ENCODE measurements at places on chromosomes 2 and 18.
A peak's percentile ranks its signal among the peaks of the same experiment; 100 is the strongest.

GRCh38 chr2:25651066-25651465, 22.3 kb downstream of the DTNB start:
- DNase-seq: no peak

- no peak for DNase-seq
Measured at GRCh38 chr2:33215983-33216382, 260.5 kb upstream of the RASGRP3 start.

GRCh38 chr18:78722929-78723710, 256.5 kb upstream of the SALL3 start:
- DNase-seq: no peak

- no peak for DNase-seq
Measured at GRCh38 chr2:219469186-219469724, 29.4 kb upstream of the GMPPA start.

DNA sequence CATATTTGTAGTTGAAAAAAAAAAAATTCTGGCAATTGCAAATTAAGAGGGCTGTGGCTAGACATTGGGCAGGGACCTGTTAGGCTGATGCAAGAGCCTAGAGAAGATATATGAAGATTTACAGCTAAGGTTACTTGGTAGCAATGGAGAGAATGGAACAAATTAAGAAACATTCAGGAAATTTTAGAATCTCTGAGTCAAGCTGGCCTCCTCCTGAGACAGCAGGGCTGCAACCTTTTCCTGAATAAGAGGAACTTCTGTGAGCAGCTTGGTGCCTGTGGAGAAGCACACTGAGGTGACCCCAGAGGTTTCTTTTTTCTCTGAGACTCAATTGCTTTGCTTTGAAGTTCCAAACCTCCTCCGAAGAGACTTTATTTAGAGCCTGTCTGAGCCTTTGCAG, 118.6 kb upstream of the LRATD1 start:
- no peak for DNase-seq

DNA sequence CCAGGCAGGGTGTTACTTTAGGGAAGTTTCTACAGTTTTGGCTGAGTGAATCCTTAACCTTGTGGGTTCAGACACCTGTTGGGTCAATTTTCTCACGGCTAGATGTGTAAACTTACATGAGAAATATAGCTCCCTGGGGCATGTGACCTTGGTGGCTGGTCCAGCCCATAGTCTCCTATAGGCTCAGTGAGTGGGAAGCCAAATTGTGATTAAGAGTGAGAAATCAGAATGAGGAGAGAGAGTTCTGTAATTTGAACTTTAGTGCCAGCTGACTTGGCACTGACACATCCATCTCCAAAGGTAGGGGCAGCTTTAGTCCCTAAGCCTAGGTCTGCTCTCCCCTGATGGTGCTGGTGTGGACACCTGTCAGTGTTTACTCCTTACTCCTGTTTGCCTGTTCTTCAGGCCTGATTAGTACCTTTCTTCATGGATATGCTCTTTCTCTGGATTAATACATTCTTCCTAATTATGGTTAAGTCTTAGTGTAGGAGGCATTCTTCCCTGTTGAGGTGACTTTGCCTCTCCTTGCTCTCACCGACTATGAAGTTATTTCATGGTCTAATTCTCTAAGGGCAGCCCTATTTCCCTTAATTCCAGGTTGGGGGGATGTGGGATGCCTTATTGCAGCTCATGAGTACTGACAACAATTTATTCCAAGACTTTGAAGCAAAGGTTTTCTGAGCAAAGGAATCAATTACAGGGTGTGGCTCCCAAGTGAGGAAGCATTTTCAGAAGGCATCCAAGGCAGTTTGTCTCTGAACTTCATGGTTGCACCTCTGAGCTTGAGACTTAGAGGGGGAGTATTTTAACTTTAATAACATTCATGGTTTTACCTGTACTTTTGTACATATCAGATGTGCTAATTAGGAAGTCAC, 177.3 kb downstream of the DYSF start:
- no peak for DNase-seq

- peak; percentile 69 for DNase-seq
Measured at GRCh38 chr2:18814387-18814786, 225.0 kb upstream of the NT5C1B start.

DNA sequence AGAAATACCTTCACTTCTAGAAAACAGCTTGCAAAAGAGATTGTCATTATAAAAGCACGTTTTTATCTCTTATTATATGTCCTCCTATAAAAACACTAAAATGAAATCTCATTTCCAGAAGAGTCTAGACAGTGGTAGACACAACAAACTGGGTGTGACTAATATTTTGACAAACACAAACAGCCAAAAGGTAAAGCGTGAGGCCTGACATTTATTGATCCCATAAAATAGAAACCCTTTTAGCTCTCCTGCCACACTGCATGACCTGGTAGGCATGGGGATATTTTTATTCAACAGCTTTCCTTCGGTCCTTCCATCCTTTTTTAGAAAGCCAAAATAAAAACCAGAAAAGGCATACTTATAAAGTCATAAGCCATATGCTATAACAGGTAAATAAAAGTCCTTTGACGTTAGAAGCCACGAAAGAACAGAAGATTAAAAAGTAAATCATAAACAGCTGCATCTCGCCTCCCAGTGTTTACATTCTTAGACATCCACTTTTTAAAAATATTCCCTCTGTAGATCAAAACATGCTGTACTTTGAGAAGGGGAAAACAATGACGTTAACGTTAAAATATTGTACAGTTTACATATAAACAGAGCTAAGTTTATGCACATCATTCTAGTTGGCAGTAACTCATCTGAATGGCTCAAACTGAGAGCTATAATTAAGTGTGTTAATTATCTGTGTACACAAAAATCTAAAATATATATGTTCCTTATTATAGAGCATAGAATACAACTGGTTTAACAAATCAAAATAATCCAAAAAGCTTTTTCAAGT, 44.6 kb downstream of the IRS1 start:
- DNase-seq: no peak

DNA sequence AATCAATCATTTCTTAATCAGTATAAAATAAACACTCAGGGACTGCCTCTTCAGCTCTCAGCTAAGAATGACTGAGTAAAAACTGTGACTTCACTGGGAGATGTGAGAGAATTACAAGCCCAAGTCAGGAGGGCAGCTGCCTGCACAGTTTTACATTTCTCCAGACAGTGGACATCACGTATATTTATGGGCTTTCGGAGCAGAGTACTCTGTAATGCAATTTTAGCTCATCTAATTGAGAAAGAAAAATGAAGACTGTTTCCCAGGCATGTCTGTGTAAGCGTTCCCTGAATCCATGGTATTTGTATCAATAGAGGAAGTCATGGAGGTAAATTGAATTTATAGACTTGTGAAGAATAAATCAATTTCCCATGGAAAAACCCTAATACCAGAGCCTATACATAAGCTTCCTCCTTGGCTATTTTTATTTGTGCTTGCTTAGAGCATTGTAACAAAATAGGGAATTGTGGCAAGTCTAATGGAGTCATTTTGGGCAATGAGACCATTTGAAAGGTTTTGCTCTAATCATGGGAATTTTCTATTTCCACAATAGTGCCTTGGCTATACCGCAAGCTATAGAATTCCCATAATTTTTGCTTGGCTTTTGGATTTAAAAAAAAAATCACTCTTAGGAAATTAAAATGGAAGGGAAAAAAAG, 87.2 kb downstream of the SLC5A7 start:
- no peak for DNase-seq

- no peak for DNase-seq
Measured at GRCh38 chr2:7825591-7826312, 856.1 kb upstream of the ID2 start.

GRCh38 chr2:188978291-188979081, 4.3 kb downstream of the COL3A1 start:
- no peak for DNase-seq

DNA sequence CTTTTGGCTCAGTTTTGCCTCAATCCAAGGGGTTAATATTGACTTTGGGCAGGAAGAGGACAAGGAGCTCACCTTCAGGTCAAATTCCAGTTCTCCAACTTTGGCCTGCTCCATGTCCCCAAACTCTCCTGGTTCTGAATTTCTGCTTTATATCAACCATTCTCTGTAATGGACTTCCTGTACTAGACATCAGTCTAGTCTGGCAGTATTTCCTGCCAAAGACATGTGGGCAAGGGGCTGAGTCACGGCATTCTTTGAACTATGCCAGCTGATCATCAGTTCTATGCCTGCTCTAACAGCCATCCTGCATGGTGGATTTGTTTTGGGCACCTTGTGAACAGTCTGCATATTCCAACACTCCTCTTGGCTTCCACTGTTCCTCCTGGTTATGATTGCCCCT, 199.4 kb downstream of the ZEB2 start:
- DNase-seq: peak; percentile 11

DNA sequence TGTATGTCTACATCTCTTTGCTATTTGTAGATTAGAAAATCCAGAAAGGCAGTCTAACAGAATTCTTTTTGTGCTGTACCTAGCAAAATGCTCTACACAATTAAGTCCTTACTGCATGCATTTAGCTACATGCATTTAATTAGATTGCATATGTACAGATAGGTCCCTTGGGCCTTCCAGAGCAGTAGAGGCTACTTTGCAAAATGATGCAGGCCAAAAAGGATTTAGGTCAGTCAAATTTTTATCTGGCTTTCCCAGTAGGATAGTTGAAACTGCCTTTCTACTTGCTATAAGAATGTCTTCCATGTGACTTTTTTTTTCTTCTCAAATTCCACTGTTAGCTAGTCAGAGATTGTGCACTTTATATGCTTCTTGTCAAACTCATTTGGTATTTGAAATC, 19.3 kb downstream of the GALNT13 start:
- no peak for DNase-seq

GRCh38 chr2:47675196-47675825, 107.6 kb upstream of the MSH6 start:
- DNase-seq: no peak

DNA sequence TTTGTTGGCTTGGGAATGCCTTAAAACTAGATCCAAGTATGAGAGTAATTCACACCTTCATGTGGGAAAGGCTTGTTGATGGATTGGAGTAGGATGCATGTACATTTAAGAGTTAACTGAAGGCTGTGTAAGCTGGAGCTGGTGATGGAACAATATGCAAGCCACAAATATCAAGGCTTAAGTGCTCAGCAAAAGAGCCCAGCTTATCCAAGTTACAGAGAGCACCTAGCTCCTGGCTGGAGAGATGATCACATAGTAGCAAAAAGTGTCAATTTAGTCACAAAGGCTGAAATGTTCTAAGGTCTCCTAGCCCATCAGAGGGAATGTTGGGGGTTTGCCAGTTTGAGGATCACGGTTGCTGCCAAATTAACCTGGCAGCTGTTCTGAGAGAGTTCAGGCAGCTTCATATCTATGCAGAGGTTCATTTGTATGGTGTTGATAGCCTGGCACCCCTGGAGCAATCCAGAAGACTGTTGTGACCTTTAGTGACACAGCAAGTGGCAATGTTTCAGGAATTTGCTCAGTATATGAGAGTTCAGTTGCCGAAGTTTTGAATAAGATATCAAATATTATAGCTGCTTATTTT, 228.2 kb downstream of the DOK6 start:
- DNase-seq: no peak
